ENCODE measurements at places on chromosomes 3 and 15. TPM values are rescaled to one million over a fixed set of nuclear protein-coding genes. Genes with fewer than 3 reads are reported as not detected.

IL5RA gene
- total RNA-seq: not detected

CHRNA5 gene
- 13.0 TPM for total RNA-seq

OR5K2 gene
- not detected for total RNA-seq

TRAK1 gene
- 40.4 TPM for total RNA-seq

CPNE9 gene
- total RNA-seq: not detected

PLIN1 gene
- 0.14 TPM for total RNA-seq

CHRNA7 gene
- 0.48 TPM for total RNA-seq

PFKFB4 gene
- total RNA-seq: 53.4 TPM

EFCC1 gene
- not detected for total RNA-seq

SLCO2A1 gene
- total RNA-seq: 0.11 TPM

BFSP2 gene
- not detected for total RNA-seq

LSMEM2 gene
- total RNA-seq: not detected

ACAN gene
- total RNA-seq: not detected

DYNLT2B gene
- 34.8 TPM for total RNA-seq

GRIP2 gene
- 0.81 TPM for total RNA-seq

SLC12A6 gene
- total RNA-seq: 6.9 TPM

ECE2 gene
- not detected for total RNA-seq

CLK3 gene
- total RNA-seq: 51.9 TPM

CACNA2D3 gene
- not detected for total RNA-seq

PDZRN3 gene
- total RNA-seq: 0.24 TPM

SLC6A1 gene
- total RNA-seq: not detected

EPHA6 gene
- total RNA-seq: not detected

TGM5 gene
- total RNA-seq: not detected

TMEM158 gene
- total RNA-seq: 3.4 TPM

GYG1 gene
- 22.2 TPM for total RNA-seq

TCAIM gene
- 21.0 TPM for total RNA-seq

STXBP5L gene
- not detected for total RNA-seq

DAZL gene
- total RNA-seq: not detected

Data from foreskin keratinocyte (primary cell).